ENCODE measurements at places on chromosomes 12 and 14.

- DNase-seq: peak; percentile 56
Observed at GRCh38 chr14:69137416-69137815, 15.5 kb downstream of the DCAF5 start.

- no peak for DNase-seq
Observed at GRCh38 chr14:63453443-63453936, 89.7 kb downstream of the PPP2R5E start.

GRCh38 chr14:43789458-43789857 lies 717.6 kb downstream of the FSCB start:
- no peak for DNase-seq

GRCh38 chr12:121930862-121931261 lies 12.5 kb downstream of the CFAP251 start:
- no peak for DNase-seq

GRCh38 chr12:65779091-65779642 lies 45.1 kb upstream of the HMGA2 start:
- no peak for DNase-seq

DNA sequence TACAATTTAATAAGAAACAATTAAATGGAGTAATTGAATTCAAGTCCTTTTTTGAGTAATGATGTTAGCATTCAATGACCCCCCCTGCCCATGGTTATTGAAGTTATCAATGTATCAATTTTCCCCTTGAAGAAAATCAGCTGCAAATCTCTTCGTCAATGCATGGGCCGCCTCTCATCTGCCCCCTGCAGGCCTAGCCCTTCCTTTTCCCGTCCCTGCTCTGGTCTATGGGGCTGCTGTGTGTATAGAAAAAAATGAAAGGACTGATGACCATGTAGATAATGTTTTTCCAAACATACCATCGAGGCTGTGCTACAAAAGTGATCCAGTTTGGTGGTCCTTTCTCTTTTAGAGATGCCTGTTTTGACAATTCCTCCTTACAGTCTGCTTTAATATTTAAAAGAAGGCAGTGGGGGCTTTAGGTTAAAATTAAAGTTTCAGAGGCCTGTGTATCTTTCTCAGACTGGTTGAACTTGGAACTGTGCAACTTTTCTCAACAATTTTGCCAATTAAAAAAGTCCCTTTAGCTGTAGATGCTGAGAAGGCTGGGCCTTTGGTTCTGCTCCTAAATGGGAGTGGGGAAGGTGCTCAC lies 98.4 kb downstream of the APAF1 start:
- DNase-seq: peak; percentile 44

GRCh38 chr12:132774646-132775275 lies 13.1 kb upstream of the ANKLE2 start:
- DNase-seq: no peak

- peak; percentile 77 for DNase-seq
Observed at GRCh38 chr12:76455582-76456345, 103.8 kb downstream of the OSBPL8 start.

- DNase-seq: no peak
Observed at GRCh38 chr12:112948806-112949205, 10.5 kb downstream of the OAS3 start.

DNA sequence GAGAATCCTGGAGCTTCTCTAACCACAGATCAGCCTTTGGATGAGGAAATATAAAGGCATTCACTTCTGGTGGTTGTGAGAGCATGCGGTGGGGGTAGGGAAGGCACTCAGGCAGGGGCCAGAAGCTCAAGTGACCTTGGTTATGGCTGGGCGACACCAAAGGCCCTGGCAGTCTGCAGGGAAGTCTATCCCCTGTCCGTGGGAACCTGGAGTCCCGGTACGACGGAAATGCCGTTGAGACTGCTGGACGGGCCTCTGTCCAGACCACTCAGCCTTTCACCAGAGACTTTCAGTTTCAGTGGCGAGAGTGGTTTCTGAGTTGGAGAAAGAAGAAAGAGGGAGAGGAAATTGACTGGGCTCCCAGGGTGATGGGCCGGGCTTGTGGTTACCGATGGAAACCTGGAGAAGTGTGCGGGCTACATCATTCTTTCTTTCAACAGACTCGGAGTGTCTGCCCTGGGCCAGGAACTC lies 20.9 kb downstream of the ISCA2 start:
- DNase-seq: peak; percentile 48

Data from GM12865 (cell line).